Upper lobe of right lung (tissue), 1 donor: ENCODE measurements at places on chromosomes 2 and 18.

- no peak for DNase-seq
These were observed 187.7 kb downstream of the LOXHD1 start for GRCh38 chr18:46469186-46469915.

DNA sequence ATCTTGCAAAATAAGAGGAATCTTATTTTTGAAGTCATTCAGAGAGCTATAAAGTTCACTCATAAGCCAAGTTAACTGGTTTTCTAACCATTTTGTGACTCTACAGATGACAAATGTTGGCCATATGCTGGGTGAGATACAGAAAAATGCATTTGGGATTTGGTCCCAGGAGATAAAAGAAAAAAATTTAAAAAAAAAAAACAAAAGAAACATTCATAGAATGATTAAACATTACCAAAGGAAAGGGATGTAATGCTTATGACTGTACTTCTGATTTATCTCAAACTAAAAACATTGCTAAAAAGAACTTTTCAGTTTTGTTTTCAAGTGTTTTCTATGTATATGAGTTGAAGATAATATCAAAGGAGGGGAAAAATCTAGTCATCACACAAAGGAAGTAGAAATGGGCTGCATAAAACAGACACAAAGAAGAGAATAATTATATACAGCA, 43.1 kb downstream of the PELI1 start:
- DNase-seq: no peak

DNA sequence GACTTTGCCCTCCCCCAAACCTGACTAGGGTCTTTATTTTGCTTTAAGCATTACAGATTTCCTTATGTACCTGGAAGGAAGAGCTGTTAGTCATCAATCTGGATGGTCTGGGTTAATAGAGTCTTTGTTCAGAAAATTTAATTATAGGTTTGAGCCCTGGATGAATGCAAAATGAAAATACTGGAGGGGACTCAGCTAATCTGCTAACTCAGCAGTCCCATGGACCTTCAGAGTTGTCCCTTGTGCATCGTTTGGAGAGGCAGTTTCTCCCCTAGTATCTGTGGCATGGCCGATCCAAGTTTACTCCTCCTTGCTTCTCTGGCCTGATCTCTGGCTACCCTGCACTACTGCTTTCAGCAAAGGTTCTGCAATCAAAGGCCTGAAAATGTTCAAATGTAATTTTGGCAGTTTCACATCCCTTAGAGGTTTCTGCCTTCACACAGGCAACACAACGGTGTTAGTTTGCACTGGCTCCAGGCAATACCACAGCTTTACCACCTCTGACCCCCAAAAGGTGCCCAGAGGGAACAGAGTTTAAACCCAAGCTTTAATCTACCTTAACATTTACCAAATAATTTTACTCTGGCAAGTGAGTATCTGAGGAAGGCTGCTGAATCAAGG, 134.3 kb downstream of the THADA start:
- DNase-seq: no peak

- DNase-seq: no peak
These were observed 262.1 kb downstream of the LPIN1 start for GRCh38 chr2:12008425-12009061.

GRCh38 chr2:65613968-65614555, 181.7 kb upstream of the SPRED2 start:
- no peak for DNase-seq

DNA sequence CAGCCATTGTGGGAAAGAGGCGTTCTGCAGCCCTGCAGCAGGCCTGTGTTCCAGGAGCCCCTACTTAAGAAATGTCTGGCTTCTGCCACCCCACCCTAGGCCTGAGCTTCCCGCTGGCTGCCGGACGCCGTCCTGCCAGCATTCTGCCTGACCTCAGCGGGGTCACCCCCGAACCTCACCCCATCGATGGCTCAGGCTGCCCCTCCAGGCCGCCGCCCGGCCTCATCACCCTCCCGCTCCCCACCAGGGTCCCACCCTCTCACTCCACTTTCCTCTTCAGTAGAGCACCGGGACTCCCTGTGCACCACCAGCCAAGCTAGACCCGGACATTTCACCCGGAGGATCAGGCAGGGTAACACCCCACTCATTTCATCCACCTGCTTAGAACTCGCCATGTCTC, 73.6 kb upstream of the SALL3 start:
- DNase-seq: peak; percentile 55

DNA sequence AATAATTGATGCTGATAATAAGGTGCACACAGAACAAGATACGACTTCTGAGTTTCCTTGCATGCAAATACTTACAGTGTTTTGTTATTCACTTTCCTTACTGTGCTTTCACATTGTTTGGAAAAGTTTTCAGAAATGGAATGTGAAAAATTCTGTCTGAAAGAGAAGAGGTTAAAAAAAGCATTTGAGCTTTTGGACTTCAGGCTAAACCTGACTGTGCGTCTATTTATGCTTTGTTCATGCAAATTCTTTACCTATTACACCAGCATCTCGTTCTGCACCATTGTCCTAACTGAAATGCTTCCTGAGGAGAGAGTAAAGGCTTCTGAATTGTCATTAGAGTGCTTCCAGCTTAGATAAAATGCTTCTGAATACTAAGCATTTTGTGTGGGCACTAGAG, 61.4 kb downstream of the LHCGR start:
- DNase-seq: no peak

DNA sequence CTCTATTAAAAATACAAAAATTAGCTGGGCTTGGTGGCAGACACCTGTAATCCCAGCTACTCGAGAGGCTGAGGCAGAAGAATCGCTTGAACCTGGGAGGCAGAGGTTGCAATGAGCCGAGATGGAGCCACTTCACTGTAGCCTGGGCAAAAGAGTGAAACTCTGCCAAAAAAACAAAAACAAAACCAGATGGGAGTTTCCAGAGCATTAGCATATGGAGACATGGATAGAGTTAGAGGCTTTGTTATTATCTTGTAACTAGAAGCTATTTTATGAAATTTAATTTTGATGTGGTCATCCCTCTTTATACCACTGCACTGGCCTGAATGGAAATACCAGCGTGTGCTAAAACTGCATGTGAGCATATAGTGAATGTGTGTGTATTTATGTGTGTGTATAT, 58.9 kb downstream of the TRAPPC8 start:
- no peak for DNase-seq
